Left ventricle myocardium inferior (tissue), 1 donor: ENCODE measurements at places on chromosomes 5 and 9. TPM values are rescaled to one million over a fixed set of nuclear protein-coding genes. Genes with fewer than 3 reads are reported as not detected.

The SPINK4 gene
- not detected for total RNA-seq

The PFN3 gene
- total RNA-seq, result not detected

The ROPN1L gene
- total RNA-seq, result 0.38 TPM

The SLCO6A1 gene
- total RNA-seq, result not detected

The GNAQ gene
- total RNA-seq, result 15.2 TPM

The BTF3 gene
- total RNA-seq, result 386 TPM

The MRPL50 gene
- 17.3 TPM for total RNA-seq

The TAF11L7 gene
- total RNA-seq, result not detected

The HMCN2 gene
- total RNA-seq, result 5.5 TPM

The PCDHGC4 gene
- total RNA-seq, result 1.8 TPM

The VCAN gene
- 25.2 TPM for total RNA-seq

The MRPS30 gene
- 86.3 TPM for total RNA-seq

The CARD9 gene
- 1.2 TPM for total RNA-seq

The ASPN gene
- 17.5 TPM for total RNA-seq

The HK3 gene
- total RNA-seq, result 3.5 TPM

The C9orf50 gene
- not detected for total RNA-seq

The CLK4 gene
- 20.0 TPM for total RNA-seq

The SPINK13 gene
- total RNA-seq, result not detected
